Activated CD4-positive, alpha-beta T cell treated with anti-CD3 and anti-CD28 coated beads, Interleukin-2, amount 50 U/mL, for 4 hours (primary cell): ENCODE measurements at places on chromosomes 12 and 14.

DNA sequence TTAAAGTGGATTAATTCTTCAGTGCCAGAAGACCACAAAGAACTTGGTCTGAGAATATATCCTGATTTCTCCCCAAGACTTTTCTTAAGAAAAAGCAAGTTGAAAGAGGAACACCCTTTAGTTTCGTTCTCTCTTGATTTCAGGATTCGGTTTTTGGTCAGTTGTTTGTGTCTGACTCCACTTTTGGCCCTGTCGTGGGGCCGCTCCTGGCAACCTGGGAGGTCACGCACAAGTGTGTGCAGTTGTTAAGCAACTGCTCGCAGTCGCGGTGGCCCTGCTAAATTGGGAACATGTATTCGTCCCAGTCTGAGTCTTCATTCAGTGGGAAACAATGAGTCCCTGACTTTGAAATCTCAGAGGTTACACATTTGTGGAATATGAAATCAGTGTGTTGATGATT lies 68.7 kb downstream of the RGS6 start:
- DNase-seq: no peak

DNA sequence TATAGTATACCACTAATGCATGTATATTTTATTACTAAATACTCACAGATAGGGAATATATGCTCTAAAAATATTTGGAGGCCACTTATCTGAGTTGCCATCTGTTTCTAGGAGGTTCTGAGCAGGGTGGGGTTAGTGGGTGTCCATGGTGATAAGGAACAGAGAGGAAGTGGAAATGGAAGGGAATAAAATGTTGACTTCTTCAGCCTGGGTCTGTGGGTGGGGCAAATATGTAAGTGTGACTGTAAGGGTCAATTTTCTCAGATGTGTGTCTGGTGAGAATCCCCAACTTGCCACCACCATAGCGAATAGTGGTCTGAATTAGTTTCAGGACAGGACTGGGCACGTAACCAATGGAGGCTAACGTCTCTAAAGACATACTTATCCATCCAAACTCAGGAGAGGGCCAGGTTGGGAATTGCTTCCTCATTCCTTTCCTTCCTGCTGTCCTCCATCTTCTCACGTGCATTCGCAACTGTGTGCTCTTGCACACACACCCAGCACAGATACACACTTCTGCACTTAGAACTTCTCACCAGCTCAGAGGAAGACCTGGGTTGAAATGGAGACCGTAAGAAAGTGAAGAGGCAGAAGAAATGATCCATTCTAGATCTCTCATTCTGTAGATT lies 54.2 kb upstream of the GZMB start:
- no peak for DNase-seq

GRCh38 chr12:100867639-100868393 lies 73.2 kb downstream of the ANO4 start:
- DNase-seq: no peak

DNA sequence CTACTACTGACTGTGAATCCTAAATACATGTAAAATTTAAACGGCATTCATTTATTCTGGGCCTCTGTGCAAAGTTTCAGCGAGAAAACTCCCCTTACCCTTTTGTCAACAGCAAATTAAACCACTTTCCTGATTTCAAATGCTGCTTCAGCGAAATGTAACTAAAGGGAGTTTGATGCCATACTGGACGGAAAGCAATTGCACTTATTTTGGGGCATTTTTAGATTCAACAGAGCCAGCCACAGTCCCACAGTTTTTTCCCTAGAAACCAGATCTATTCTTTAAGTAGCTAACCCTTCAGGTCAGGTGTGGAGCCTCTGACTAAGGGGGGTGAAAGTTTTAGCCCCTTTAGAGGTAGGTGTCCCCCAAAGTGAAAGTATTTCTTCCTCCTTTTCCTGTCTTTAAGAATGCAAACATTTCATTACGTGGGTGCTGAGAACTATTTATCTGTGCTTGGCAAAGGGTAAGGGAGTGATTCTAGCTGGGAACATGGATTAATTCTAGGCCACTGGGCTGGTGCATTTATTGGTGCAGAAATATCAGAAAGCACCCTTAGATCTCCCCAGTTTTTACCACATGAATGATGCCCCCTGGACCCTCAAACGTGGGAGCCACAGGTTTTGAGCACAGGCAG lies 72.7 kb downstream of the SPTB start:
- no peak for DNase-seq
